ENCODE measurements at places on chromosomes 12 and 14. TPM values are rescaled to one million over a fixed set of nuclear protein-coding genes. Genes with fewer than 3 reads are reported as not detected.

CDCA4 gene
- 46.6 TPM for total RNA-seq

TECPR2 gene
- total RNA-seq = 25.3 TPM

KIF21A gene
- total RNA-seq = 32.3 TPM

AQP2 gene
- total RNA-seq = not detected

RASSF8 gene
- total RNA-seq = 87.0 TPM

COQ10A gene
- 15.4 TPM for total RNA-seq

SEC23A gene
- total RNA-seq = 58.5 TPM

TGM1 gene
- 1.7 TPM for total RNA-seq

- peaks cover 9% of the 10 kb centered on the region for H3K4me1 ChIP-seq
- H3K27ac ChIP-seq = no peak overlapping the region
- H3K4me3 ChIP-seq = peak overlapping the region; percentile 94
- no peaks in the 10 kb centered on the region for H3K27me3 ChIP-seq
- DNase-seq = no peak
Observed at GRCh38 chr12:56298828-56299227, 1.3 kb downstream of the CS start.

- H3K4me3 ChIP-seq = no peak overlapping the region
- no peak for DNase-seq
- H3K4me1 ChIP-seq = no peaks in the 10 kb centered on the region
- H3K27ac ChIP-seq = no peak overlapping the region
- no peaks in the 10 kb centered on the region for H3K27me3 ChIP-seq
- H3K36me3 ChIP-seq = no peaks in the 10 kb centered on the region
Observed at GRCh38 chr12:66387117-66387516, 84.8 kb downstream of the HELB start.

- peaks cover 51% of the 10 kb centered on the region for H3K36me3 ChIP-seq
- no peak for DNase-seq
- H3K4me3 ChIP-seq = no peak overlapping the region
- H3K27me3 ChIP-seq = no peaks in the 10 kb centered on the region
- no peaks in the 10 kb centered on the region for H3K4me1 ChIP-seq
Observed at GRCh38 chr12:112307317-112308011, 74.8 kb downstream of the HECTD4 start.

GRCh38 chr12:56257071-56257470 is 1.1 kb downstream of the ANKRD52 start:
- peaks cover 47% of the 10 kb centered on the region for H3K36me3 ChIP-seq
- H3K27ac ChIP-seq = no peak overlapping the region
- no peaks in the 10 kb centered on the region for H3K27me3 ChIP-seq
- peak overlapping the region; percentile 96 for H3K4me3 ChIP-seq

GRCh38 chr12:56103823-56104108 is 593 bp upstream of the PA2G4 start:
- no peaks in the 10 kb centered on the region for H3K27me3 ChIP-seq
- no peaks in the 10 kb centered on the region for H3K4me1 ChIP-seq
- H3K36me3 ChIP-seq = peaks cover 39% of the 10 kb centered on the region
- H3K4me3 ChIP-seq = peak overlapping the region; percentile 91
- DNase-seq = no peak

- DNase-seq = no peak
- no peaks in the 10 kb centered on the region for H3K36me3 ChIP-seq
Observed at GRCh38 chr12:24025153-24025798, 75.8 kb upstream of the SOX5 start.

- H3K4me3 ChIP-seq = peak overlapping the region; percentile 10
- H3K36me3 ChIP-seq = peaks cover 33% of the 10 kb centered on the region
- no peak for DNase-seq
- no peaks in the 10 kb centered on the region for H3K27me3 ChIP-seq
Observed at GRCh38 chr14:71652368-71652767, 279.9 kb upstream of the RGS6 start.

DNA sequence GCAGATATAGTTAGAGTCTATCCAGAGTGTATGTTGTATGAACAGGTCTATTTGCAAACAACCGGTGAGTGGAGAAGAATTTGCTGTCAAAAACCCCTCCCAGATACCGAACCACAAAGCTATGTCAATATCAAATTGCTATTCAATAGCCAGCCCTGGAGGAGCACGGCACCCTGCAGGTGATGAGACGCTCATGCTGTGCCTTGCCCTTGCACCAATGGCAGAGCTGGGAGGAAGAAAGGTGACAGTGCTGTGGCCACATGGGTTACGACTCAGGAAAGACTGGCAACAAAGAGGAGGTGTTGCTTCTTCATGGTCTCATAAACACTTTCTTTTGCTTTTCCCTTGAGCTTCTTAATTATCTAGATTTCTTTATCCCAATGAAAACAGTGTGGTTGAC is 55.7 kb downstream of the PAX9 start:
- peak; percentile 91 for DNase-seq
- H3K27me3 ChIP-seq = no peaks in the 10 kb centered on the region
- no peaks in the 10 kb centered on the region for H3K4me1 ChIP-seq
- no peaks in the 10 kb centered on the region for H3K36me3 ChIP-seq

DNA sequence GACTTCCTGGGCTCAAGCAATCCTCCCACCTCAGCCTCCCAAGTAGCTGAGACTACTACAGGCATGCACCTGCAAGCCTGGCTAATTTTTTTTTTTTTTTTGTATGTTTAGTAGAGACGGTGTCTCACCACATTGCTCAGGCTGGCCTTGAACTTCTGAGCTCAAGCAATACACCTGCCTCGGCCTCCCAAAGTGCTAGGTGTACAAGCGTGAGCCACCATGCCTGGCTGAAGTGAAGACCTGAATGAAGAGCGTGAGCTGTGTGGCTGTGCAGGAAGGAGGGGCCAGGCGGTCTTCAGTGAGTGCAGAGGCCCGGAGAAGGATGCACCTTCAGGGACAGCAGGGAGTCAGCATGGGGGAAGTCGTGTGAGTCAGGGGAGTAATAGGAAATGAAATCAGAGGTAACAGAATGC is 14.9 kb upstream of the NFKBIA start:
- peaks cover 7% of the 10 kb centered on the region for H3K4me1 ChIP-seq
- no peaks in the 10 kb centered on the region for H3K36me3 ChIP-seq
- no peak overlapping the region for H3K27ac ChIP-seq
- H3K27me3 ChIP-seq = no peaks in the 10 kb centered on the region
- H3K4me3 ChIP-seq = no peak overlapping the region
- DNase-seq = no peak

DNA sequence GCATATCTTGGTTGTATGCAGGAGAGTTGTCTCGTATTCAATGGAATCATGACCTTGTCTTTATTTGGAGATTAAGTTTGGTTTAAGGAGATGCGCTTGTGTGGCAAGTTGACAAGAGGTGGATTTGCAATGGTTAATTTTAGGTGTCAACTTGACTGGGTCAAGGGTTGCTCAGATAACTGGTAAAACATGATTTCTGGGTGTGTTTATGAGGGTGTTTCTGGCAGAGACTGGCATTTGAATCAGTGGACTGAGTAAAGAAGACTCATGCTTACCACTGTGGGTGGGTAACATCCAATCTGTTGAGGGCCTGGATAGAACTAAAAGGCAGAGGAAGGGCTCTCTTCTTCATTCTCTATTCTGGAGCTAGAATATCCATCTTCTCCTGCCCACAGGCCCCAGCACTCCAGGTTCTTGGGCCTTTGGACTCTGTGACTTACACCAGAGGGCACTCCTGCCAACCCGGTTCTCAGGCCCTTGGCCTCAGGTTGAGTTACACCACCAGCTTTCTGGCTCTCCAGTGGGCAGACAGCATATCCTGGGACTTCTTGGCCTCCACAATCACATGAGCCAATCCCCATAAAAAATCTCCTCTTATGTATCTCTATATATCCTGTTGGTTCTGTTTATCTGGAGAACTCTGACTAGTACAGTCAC is 141.5 kb upstream of the ARID2 start:
- H3K27me3 ChIP-seq = peaks cover 26% of the 10 kb centered on the region
- H3K4me3 ChIP-seq = no peak overlapping the region
- H3K36me3 ChIP-seq = no peaks in the 10 kb centered on the region
- H3K27ac ChIP-seq = no peak overlapping the region
- no peak for DNase-seq

- peaks cover 21% of the 10 kb centered on the region for H3K36me3 ChIP-seq
- no peak overlapping the region for H3K4me3 ChIP-seq
- no peak for DNase-seq
- no peak overlapping the region for H3K27ac ChIP-seq
- no peaks in the 10 kb centered on the region for H3K27me3 ChIP-seq
Observed at GRCh38 chr12:53572134-53572758, 53.9 kb downstream of the ATF7 start.

GRCh38 chr12:54304187-54304810 is 3.5 kb upstream of the NFE2 start:
- DNase-seq = peak; percentile 85
- no peaks in the 10 kb centered on the region for H3K27me3 ChIP-seq
- no peak overlapping the region for H3K4me3 ChIP-seq
- peaks cover 19% of the 10 kb centered on the region for H3K4me1 ChIP-seq
- H3K27ac ChIP-seq = no peak overlapping the region
- no peaks in the 10 kb centered on the region for H3K36me3 ChIP-seq

DNA sequence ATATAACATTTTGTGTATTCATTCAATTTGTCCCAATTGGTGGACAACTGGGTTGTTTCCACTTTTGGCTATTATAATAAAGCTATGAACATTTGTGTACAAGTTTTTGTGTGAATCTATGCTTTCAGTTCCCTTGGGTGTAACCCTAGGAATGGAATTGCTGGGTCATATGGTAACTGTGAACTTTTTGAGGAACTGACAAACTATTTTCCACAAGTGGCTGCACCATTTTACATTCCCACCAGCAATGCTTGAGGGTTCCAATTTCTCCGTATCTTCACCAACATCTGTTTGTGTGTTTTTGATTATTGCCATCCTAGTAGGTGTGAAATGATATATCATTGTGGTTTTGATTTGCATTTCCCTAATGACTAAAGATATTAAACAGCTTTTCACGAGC is 13.0 kb downstream of the LPCAT3 start:
- no peak overlapping the region for H3K27ac ChIP-seq
- DNase-seq = no peak
- peaks cover 32% of the 10 kb centered on the region for H3K36me3 ChIP-seq
- no peak overlapping the region for H3K4me3 ChIP-seq

- no peaks in the 10 kb centered on the region for H3K27me3 ChIP-seq
- no peaks in the 10 kb centered on the region for H3K4me1 ChIP-seq
- DNase-seq = no peak
- H3K27ac ChIP-seq = no peak overlapping the region
Observed at GRCh38 chr14:25150934-25151790, 101.2 kb upstream of the STXBP6 start.

GRCh38 chr12:5480938-5481303 is 49.0 kb downstream of the NTF3 start:
- H3K27ac ChIP-seq = peak overlapping the region; percentile 45
- H3K27me3 ChIP-seq = peaks cover 3% of the 10 kb centered on the region
- no peaks in the 10 kb centered on the region for H3K36me3 ChIP-seq
- peak overlapping the region; percentile 74 for H3K4me3 ChIP-seq
- peaks cover 10% of the 10 kb centered on the region for H3K4me1 ChIP-seq

DNA sequence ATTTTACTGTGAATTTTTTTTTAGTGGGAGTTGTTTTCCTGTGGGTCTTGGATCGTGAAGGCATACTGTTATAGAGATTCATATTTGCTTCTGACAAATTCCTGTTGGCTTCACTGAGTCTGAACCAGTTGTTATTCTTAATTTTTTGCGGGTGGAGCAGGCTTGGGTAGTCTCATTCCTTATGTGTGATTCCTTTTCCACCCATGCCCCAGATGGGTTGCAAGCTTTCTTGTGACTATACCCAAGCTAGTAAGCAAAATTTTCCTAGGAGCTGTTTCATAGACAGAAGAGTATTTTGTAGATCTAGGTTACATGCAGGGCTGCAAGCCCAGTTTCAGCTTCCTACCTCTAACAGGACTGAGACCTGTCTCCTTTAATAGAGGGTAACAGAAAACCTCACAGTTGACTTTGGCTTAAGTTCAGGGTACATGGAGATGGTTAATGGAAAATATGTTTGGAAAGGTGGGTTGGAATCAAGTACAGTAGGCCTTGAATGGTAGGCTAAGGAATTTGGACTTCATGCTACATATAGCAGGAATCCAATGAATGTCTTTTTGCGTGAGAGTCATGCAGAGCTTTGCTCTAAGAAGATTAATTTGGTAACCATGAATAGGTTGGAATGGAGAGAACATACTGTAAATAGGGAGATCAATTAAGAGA is 29.0 kb downstream of the TRMT5 start:
- no peaks in the 10 kb centered on the region for H3K27me3 ChIP-seq
- no peak for DNase-seq
- no peak overlapping the region for H3K4me3 ChIP-seq
- H3K27ac ChIP-seq = no peak overlapping the region
- no peaks in the 10 kb centered on the region for H3K4me1 ChIP-seq

GRCh38 chr12:60693019-60693626 is 1097.3 kb downstream of the SLC16A7 start:
- no peak overlapping the region for H3K27ac ChIP-seq
- no peak overlapping the region for H3K4me3 ChIP-seq
- DNase-seq = no peak
- H3K4me1 ChIP-seq = no peaks in the 10 kb centered on the region

GRCh38 chr14:66645716-66646115 is 137.8 kb downstream of the GPHN start:
- no peaks in the 10 kb centered on the region for H3K4me1 ChIP-seq
- no peaks in the 10 kb centered on the region for H3K36me3 ChIP-seq
- no peak overlapping the region for H3K27ac ChIP-seq
- H3K4me3 ChIP-seq = no peak overlapping the region

DNA sequence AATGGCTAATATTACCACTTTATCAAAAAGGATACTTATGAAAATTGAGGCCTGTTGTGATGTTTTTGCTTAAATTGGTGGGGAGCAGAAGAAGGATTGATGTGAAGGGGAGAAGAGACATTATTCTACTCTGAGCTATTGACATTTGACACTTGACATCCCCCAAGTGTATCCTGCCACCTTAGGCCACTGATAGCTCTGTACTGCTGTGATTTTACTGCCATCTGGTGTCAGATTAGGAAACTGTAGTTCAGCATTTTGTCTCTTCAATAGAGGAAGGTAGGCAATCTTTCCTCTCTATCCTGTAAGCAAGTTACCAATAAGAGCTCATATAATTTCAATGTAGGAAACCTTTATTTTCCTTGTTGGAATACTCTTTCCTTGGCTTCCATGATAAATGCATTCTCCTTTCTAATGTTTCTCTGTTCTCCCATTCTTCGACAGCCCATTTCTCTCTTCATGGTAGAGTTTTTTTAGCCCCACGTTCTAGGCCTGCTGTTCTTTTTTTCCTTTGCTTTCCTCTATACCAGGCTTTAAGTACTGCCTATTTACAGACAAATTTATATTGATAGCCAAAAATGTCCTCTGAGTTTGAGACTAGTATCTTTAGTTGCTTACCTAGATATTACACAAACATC is 46.3 kb downstream of the PPHLN1 start:
- H3K27me3 ChIP-seq = no peaks in the 10 kb centered on the region
- no peak overlapping the region for H3K4me3 ChIP-seq
- no peak overlapping the region for H3K27ac ChIP-seq
- peak; percentile 62 for DNase-seq

GRCh38 chr12:5556033-5556614 is 124.2 kb downstream of the NTF3 start:
- no peak overlapping the region for H3K27ac ChIP-seq
- H3K4me1 ChIP-seq = no peaks in the 10 kb centered on the region
- no peak overlapping the region for H3K4me3 ChIP-seq
- H3K27me3 ChIP-seq = no peaks in the 10 kb centered on the region
- DNase-seq = peak; percentile 91

Data from endodermal cell (in vitro differentiated cells).